ENCODE measurements at places on chromosomes 6 and 20.
A peak's percentile ranks its signal among the peaks of the same experiment; 100 is the strongest.

GRCh38 chr6:36851626-36852025 is 12.4 kb upstream of the CPNE5 start:
- no peak for DNase-seq

DNA sequence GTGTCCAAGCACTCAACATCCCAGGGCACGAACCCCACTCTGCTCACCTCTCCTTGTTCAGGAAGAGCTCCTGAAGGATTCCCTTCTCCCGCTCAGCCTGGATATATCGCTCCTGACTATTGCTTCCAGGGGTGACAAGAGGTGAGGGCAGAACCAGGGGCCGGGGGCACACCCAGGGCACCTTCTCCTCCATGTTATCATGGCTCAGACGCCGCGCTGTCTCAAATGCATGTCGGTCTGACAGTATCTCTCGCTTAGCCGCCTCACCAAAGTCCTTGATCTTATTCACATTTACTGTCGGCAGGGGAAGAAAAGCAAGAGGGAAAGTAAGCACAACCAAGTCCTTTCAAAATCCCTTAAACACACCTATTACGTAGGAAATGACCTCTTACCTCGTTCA is 13.1 kb downstream of the PPP1R10 start:
- DNase-seq: no peak

DNA sequence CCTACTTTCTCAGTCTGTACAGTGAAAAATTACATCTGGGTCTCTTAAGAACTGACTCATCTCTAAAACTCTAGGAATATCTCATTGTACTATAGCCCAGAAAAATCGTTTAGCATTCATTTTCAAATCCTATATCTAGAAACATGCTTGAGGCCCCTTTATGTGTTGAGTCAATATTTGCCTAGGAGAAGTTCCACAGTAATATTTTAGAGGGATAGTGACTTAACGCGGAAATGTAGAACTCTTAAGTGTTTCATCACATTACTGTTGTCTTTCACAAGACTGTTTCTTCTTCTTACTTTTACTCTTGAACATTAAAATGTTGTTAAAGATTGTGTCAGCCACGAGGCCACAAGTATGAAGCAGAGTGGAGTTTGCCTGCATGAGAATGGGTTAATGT is 23.0 kb upstream of the MYLIP start:
- DNase-seq: no peak

DNA sequence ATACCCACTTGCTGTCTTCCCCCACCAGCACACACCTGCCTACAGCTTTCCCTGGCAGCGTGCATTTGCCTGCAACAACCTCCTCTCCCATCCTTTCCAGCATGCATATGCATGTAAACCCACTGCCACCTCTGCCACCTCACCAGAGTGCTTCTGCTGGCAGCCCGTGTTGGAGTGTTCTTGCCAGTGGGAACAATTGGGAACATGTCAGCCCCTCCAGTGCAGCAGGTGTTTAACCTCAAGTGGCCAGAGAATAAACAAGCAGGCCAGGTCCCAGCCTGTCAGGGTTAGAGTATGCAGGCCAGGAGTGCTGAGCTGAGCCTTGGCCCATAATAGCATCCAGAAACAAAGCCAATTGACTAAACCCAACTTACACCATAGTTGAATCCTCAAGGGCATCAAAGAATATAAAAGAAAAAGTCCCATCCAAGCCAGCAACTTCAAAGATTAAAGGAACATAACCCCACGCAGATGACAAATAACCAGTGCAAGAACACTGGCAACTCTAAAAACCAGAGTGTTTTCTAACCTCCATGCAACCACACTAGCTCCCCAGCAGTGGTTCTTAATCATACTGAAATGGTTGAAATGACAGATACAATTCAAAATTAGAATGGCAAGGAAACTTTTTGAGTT is 1212.1 kb upstream of the CITED2 start:
- no peak for DNase-seq

DNA sequence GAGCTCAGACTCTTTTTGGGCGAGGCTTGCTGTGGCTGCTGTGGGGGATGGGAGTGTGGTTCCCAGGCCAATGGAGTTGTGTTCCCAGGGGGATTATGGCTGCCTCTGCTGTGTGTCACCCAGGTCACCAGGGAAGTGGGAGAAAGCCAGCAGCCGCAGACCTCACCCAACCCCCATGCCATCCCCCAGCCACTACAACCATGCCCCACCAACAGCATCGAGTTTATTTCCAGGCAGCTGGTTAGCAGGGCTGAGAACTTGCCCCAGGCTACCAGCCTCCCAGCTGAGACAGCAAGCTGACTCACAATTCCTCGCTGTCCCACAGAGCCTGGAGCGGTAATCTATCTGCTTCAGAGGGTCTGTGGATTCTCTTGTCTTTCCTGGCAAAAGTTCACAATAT is 331.7 kb downstream of the FRK start:
- no peak for DNase-seq

- DNase-seq: no peak
These were observed 251.8 kb upstream of the RUNX2 start for GRCh38 chr6:45076217-45076930.

- DNase-seq: no peak
These were observed 179.7 kb upstream of the SCGN start for GRCh38 chr6:25472306-25472705.

GRCh38 chr6:138987080-138987642 is 892 bp downstream of the REPS1 start:
- DNase-seq: no peak

GRCh38 chr20:58744836-58745235 is 52.2 kb downstream of the NPEPL1 start:
- no peak for DNase-seq

GRCh38 chr6:73696966-73697655 is 1.1 kb downstream of the CD109 start:
- DNase-seq: no peak

- no peak for DNase-seq
These were observed 1.2 kb downstream of the CPXM1 start for GRCh38 chr20:2799271-2799670.

- no peak for DNase-seq
These were observed 42.0 kb upstream of the PRIM2 start for GRCh38 chr6:57275384-57275783.

GRCh38 chr6:7042654-7043545 is 64.9 kb upstream of the RREB1 start:
- peak; percentile 47 for DNase-seq

- DNase-seq: no peak
These were observed 180.7 kb upstream of the HS3ST5 start for GRCh38 chr6:114523508-114523907.

- DNase-seq: no peak
These were observed 46.5 kb downstream of the SMLR1 start for GRCh38 chr6:130873746-130874145.

DNA sequence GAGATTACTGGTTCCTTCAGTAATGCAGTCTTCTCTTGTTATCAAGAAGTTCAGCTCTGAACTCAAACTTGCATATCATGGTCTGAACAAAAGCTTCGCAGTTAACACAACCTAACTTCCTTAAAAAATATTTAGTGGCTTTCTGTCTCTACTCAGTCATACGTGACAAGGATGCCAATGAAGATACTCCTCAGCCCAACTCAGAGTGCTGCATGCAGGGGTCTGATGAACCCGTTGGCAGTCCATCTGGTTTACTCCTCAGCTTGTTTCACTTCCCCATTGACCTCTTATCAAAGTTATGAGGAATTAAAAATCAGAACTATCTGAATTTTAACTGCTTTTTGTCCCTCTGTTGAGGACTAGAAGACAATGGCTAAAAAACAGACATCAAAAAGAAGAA is 56.6 kb upstream of the RIN2 start:
- no peak for DNase-seq

DNA sequence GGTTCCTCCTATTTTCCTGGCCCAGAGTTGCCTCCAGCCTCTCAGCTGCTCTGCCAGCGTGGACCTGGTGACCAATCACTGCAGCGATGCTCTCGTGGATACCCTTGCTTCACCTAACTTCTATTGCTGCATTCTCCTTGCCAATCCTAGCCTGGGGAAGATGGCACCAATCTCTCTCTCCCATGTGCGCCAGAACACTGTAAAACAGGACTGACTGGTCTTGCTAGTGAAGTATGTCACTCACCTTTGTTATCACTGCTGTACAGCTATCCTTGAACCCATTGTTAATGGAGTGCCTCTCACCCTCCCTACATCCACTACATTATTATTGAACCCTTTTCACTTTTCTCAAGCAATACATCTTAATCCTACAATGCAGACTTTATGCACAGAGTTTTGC is 80.1 kb downstream of the LYRM4 start:
- DNase-seq: no peak

DNA sequence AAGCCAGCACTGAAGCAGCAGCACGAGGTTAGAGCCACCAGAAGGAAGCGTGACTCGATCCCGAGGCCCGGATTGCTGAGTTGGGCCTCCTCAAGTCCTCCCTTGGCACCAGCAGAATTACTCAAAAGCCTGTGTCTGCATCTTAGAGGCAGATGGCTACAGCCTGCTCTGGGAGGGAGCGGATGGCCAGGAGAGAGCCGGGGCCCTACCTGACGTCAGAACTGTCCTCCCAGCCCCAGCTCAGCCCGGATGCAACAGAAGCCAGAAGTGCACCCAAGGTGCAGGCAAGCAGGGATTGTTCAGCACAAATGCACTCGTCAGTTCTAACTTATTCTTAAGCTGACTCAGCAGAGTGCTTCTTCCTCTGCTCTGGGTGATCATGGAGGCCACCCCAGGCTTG is 155.5 kb upstream of the RPS6KA2 start:
- DNase-seq: no peak

DNA sequence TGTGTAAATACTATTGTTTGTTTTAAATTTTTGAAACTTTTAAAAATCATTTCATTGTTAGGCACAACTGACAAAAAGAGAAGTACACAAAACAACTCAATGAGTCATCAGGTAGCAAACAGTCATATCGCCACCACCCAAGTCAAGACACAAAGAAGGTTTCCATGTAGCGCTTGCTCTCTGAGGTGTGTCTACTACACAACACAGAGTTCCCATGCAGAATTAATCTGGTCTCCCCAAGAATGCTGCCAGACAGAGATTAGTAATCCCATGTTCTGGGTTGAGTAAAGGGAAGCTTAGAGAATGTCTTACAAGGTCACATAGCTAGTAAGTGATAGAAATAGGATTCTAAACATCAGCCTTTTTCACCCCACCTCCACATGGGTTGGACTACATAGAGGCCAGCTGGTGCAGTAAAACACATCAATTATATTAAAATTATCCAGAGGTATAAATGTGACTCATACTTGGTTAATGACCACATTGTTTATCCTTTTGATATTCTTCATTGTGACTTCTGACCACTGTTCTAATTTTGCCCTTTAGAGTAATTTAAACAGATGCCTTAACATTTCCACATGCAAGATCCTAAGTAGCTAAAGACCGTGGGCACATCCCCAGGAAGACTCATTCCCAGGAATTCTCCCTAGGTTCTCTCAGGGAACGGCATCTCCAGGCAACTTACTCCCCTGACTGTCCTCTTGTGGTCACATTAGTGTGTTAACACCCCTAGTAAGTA is 413.5 kb downstream of the PRKN start:
- DNase-seq: no peak

GRCh38 chr6:53431704-53432103 is 83.0 kb upstream of the ELOVL5 start:
- no peak for DNase-seq

GRCh38 chr20:44839481-44839880 is 29.1 kb upstream of the RIMS4 start:
- DNase-seq: no peak

DNA sequence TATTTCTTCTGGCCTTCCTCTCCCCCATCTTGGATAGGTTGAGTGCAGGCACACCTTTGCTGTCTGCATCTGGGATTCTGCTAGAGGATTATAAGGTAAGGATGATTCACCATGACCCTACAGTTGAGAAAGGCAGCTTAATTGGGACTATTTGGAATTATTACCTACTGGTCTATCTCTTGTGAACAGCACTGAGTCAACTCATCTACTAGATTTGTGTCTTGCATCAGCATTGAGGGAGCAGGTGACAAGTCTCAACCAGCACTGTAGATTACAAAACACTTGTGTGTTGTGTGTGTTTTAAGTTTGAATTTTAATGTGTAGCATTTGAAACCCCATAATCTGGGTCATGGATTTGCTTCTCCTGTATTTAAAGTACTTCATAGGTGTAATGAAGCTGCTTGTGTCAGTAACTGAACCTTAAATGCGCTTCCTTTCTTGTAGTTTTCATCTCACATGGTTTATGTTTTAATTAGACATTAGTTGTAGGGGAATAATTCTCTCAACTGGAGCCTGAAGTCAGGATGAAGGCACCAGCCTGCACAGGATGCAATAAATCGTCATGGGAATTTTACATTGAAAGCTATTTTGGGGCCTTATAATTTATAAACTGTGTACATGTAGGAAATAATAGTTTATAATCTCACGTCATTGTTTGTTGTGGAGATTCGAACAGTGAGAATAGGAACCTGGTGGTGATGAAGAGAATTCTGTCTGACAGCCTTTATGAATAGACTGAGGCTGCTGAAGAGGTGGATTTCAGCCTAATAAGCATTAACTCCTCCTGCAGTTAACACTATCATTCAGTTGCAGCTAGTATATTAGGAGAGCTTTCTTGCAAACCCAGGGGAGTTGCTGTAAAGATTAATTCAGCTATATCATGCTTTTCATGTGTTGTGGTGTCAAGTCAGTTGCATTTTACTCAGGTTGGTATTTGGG is 125.1 kb downstream of the JARID2 start:
- DNase-seq: no peak

- no peak for DNase-seq
These were observed 120.6 kb upstream of the AGPAT4 start for GRCh38 chr6:161394437-161394836.

- no peak for DNase-seq
These were observed 49.4 kb downstream of the DTD1 start for GRCh38 chr20:18637224-18637623.

DNA sequence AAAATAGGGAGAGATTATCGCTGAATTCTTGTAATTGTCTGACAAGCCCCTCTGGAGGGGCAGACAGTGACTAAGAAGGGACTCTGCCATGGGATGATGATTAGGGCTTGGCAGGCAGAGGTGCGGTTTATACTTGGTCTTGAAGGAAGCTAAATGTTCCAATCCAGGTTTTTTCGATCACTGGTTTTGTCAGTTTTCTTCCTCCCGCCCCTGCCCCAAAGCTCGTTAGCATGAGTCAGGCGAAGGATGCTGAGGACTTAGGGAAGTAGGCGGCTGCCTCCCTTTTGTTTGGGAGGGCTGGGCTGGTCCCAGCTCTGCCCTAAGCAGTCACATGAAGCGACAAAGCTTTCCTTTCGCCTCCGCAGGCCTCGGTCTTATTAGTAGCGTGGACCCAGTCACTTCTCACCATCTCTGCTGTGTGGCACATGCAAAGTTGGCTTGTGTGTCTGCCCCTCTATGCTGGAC is 314.2 kb downstream of the CDC5L start:
- DNase-seq: no peak

DNA sequence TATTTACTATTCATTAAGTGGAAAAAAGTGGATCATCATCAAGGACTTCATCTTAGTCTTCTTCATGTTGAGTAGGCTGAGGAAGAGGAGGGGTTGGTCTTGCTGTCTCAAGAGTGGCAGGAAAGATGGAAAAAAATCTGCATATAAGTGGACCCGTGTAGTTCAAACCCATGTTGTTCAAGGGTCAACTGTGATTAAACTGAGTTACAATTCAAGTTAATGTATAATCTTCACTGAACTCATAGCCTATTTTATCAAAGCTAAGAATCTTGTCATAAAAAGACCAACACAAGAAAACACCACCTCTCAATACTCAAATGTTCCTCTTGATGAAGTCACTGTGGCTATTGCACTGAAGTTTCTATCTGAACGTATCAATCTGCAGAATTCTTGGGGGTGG is 260.2 kb downstream of the FNDC1 start:
- no peak for DNase-seq

GRCh38 chr6:5213836-5214235 is 46.9 kb downstream of the LYRM4 start:
- peak; percentile 28 for DNase-seq

- DNase-seq: no peak
These were observed 110.0 kb downstream of the MAP7 start for GRCh38 chr6:136440203-136440602.
